ENCODE measurements at places on chromosomes 3 and 15.

DNA sequence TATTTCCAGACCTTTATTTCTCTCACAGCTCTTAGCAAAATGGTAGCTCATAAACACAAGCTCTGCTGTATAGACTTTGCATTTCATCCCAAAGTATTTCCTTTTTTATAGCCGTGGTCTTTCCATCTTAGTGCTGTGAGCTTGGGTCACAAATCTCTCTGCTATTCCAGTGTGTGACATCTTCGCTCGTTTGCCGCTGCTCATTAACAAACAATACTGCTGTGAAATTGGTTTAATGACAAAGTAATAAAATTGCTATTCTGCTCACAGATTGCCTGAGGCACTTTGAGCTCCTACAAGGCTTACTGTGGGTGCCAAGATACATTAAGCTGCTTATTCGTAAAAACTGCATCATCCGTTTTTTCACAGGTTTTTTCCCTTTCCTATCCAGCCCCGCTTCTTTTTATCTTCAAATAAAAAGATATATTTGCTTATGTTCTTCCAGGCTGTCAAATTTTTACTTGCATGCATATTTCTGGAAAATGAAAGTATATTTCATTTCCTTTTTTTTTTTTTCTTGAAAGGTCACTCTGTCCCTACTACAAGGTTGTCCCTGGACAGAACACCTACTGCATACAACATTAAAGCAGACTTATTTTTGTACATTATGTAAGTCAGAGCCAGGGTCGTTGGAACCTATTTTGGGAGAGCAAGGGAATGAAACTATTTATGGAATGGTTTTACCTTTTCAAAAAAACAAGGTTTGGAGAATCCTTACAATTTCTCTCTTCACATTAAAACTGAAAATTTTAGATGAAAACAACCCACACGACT is 174.5 kb downstream of the MEIS2 start:
- no peak for DNase-seq

DNA sequence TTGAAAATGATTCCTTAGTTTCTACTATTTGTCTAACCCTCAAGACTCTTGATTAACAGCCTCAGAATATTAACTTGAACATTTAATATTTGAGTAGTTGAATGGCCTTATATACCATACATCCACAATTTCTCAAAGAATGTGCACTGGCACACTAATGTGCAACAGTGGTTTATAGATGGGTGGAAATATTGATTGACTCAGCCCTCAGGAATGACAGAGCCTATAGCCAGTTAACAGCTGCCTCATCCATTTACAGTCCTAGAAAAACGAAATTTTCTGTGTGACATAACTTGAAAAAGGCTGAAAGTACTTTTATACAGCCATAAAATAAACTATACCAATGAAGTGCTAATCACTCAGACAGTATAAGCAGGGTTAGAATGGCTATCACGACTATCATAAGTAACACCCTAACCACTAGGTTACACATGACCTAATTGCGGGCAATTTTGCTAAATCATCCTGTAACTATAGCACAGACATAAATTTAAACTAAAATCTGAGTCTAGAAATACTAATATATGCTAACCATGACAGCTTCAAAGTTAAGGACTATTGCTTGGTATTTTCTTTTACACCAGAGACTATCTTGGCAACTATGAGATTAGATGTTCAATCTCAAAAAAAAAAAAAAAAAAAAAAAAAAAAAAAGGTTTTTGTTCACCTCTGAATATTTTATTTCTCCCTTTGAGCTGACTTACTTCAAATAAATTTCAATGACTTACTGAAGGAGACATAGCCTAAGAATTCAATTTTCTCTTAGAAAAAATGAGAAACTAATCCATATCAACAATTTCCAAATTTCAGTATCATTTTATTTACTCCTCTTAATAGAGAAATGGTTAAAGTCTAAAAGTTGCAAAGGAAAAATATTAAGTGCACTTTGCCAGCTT is 9.3 kb downstream of the SECISBP2L start:
- peak; percentile 17 for DNase-seq

- no peak for DNase-seq
Observed at GRCh38 chr3:131349454-131349853, 32.1 kb upstream of the NUDT16 start.

- peak; percentile 41 for DNase-seq
Observed at GRCh38 chr3:50392101-50392715, 32.9 kb upstream of the TMEM115 start.

DNA sequence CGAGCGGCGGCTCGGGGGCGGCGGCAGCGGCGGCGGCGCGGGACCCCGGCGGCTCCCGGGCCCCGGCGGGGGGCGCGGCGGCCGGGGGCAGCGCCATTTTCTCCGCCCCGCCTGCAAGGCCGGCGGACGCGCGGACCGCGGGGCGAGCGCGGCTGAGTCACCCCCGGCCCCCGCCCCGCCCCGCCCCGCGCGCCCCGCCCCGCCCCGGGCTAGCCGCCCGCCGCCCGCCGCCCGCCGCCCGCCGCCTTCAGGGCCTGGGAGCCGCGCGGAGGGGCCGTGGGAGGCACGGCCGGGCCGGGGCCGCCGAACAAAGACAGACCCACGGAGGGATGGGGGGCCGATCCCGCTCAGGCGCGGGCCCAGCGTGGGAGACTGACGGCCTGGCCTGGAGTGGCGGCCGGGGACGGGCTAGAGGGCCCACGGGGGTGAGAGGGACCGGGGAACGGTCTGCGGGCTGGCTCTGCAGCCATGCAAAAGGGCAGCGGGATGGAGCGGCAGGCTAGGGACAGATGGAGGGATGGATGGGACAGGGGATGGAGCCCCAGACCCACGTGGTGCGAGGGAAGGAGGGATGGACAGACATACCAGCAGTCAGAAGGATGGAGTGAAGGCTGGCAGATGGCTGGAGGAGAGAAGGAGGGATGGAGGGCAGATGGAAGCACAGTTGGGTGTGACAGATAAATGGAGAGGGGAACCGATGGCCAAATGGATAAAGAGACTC is at the start of gene EIF4E3:
EIF4E3 (minus strand) TSS at position 132 of the 721 bp plus-strand sequence; CDS start at position 97, 35 bp downstream.
- no peak for DNase-seq

GRCh38 chr3:125213946-125214542 is 1.5 kb upstream of the SLC12A8 start:
- no peak for DNase-seq

DNA sequence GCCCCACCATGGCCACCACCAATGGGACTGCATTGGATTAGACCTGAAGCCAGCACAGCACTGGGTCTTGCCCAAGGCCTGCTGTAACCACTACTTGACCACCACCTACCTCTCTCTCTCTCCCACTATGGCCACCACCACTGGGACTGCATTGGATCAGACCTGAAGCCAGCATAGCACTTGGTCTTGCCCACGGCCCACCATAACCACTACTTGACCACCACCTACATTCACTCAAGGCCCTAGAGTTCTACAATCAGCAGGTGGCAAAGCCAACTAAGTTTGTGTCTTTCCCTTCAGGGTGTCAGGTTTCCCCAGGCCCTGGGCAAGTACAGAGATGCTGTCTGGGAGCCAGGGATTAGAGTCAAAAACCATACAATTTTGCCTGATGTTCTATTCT is 57.6 kb downstream of the ESYT3 start:
- DNase-seq = no peak

DNA sequence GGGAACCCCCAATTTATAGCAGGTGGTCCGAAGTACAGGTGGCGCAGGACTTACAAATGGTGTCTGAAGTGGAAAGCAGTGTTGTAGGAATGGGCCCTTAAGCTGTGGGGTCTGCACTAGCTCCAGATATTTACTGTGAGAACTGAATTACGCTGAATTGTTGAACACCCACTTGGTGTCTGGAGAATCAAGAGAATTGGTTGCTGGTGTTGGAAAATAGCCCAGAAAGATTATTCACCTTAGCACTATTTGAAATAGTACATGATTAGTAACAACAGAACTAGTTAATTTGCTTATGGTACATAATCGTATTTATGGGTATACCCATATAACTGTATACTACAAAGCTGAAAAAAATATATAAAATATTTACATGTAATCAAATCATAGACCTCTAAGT is 64.8 kb downstream of the ADAM10 start:
- DNase-seq = no peak

- no peak for DNase-seq
Observed at GRCh38 chr3:147356145-147356908, 50.0 kb downstream of the ZIC4 start.

- DNase-seq = peak; percentile 61
Observed at GRCh38 chr15:77496715-77497109, 76.0 kb downstream of the HMG20A start.

DNA sequence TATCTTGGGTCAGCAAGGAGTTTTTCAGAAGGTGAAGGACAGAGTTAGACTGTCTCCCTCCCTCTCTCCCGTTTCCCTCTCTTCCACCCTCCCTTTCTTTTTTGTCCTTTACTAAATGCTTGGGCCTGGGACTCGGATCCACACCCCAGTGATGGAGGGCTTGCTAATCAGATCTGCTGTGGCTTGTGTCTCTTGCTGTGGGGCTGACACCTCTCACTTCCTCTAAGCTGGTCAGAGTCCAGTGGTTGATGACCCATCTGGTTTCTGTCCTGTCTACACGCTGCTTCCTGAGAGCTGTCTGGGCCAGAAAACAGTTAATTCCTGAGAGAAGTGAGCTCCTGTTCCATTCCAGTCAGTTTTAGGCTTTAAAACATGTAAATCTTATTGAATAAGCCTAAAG is 849 bp downstream of the TRAK1 start:
- DNase-seq = no peak

- no peak for DNase-seq
Observed at GRCh38 chr15:25761971-25762662, 101.0 kb downstream of the ATP10A start.

- DNase-seq = no peak
Observed at GRCh38 chr3:134375582-134376384, 1.5 kb upstream of the AMOTL2 start.

DNA sequence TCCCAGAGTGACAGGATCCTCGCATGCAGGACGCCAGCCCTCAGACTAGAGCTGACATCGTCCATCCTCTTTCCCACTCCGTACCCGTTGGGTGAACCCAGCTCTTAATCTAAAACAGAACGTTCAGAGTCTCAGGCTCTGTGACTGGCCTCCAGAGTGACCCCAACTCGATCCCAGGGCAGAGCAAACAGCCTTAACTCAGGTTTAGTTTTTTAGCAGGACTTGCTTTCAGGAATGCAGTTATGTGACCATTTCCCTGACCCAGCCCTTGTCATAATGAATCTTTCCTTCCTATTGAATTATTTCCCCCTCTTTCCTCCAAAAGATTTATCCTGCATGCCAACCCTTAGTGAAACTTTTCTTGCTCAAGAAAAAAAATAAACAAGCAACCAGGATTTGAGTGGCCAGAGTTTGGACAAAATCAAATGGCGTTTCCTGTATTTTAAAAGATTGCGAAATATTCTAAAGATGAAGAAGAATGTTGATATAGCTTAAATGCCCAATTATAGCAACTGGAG is 47.8 kb upstream of the RARB start:
- DNase-seq = no peak
